LNCaP clone FGC (cell line): ENCODE measurements at places on chromosomes 2 and 18.

GRCh38 chr18:3594760-3595368 is 144.9 kb downstream of the TGIF1 start:
- DNase-seq = no peak

- DNase-seq = no peak
Observed at GRCh38 chr2:129777146-129777545, 202.3 kb upstream of the RAB6C start.

- no peak for DNase-seq
Observed at GRCh38 chr2:162636206-162636728, 202.3 kb downstream of the KCNH7 start.

DNA sequence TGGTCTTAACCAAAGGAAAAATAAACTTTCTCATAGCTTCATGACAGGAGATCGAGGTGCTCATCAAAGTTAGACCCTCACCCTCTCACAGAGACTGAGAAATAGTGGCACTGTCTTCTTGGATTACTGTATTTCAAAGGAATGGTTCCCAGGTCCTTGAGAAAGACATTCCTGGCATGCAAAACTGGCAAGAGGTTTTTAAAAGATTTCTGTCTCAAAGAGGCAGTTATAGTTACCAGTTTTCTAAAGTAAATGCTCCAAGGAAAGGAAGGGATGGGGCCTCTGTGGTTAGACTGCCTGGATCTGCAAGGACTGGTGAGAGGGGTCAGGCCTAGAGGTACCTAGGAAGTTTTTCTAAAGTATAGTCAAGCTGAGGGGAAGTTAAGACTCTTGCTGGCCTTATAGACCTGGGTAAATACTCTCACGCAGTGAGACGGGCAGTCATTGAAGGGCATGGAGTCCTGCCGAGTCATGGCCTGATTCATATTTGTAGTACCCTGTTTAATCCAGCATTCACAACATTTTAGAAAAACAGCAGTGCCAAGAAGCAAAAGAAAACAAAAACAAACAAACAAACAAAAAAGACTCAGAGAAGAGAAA is 226.1 kb downstream of the DOK6 start:
- DNase-seq = no peak

- no peak for DNase-seq
Observed at GRCh38 chr2:148814860-148815419, 60.1 kb upstream of the KIF5C start.

- DNase-seq = no peak
Observed at GRCh38 chr2:75595541-75596395, 35.0 kb upstream of the EVA1A start.
